Neural crest cell (in vitro differentiated cells): ENCODE measurements at places on chromosomes 3 and 15.

- no peak for DNase-seq
Observed at GRCh38 chr15:44489464-44489863, 47.5 kb upstream of the EIF3J start.

GRCh38 chr15:47411733-47412132 is 305.6 kb upstream of the SEMA6D start:
- no peak for DNase-seq

DNA sequence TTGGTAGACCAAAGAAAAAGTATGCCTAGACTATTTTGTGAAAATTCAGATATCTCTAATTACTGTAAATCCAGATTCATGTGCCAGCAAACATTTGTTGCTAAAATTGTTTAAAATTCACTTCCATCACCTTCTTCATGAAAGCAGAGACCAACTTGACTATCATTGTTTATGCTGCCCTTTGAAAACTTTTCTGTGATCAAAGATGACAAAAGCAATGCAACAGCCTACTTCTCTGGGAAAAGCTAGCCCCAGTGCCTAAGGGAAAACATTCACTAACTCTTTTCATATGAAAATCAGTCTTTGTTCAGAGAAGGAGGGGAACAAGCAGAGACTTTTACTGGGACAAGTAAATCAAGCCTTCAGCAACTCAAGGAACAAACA is 178.0 kb upstream of the P2RY1 start:
- no peak for DNase-seq

DNA sequence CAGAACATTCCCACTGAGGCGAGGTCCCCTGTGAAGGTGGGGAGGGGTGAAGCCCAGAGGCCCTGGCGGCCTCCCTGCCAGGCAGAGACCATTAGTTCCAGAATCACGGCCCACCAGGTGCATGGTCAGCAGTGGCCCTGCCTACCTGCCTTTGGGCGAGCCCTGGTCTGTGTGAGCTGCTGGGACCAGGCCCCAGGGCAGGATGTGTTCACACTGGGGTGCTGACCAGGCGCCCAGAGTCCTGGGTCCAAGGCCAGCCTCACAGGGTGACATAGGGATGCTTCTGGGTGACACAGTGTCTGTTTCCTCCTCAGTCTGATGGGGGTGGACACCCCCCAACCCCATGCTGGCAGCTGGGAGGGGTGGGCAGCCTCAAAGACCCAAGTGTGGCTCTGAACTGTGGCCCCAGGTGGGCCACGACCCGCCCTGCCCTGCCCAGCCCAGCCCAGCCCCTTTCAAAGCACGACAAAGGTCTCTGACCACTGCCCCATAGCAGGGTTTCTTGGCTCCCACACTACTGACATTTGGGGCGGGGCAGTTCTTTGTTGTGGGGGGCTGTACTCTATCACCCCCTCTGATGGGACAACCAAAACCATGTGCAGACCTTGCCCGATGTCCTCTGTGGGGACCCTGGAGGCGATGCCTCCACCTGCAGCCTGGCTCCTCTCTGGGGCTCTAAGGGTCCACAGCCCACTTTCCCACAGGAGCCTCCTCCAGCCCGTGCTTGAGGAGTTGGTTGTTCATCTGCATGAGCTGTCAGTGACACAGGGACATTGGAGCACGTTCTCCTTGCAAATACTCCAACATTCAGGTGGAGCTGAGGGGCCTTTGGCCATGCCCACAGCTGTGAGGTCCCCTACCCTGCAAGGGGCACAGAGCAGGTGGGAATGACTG is 44.8 kb upstream of the SLC41A3 start:
- DNase-seq: no peak

DNA sequence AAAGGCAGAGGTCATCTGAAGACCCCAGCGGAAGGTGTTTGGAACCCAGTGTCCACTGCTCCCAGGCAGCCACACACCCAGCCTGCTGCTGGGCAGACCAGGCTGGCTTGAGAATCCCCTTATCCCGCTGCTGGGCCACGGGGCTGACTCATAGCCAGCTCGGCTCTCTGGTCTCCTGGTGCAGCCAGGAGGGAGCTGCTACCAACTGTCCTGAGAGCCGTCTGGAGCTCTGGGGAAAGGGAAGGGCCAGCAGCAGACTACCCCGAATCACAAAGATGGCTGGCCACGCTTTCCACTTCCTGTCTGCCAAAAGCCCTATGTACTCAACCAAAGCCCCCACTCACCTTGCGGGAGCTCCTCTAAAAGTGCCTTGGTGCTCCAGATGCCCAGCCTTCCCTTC is 38.3 kb downstream of the WHAMM start:
- no peak for DNase-seq

DNA sequence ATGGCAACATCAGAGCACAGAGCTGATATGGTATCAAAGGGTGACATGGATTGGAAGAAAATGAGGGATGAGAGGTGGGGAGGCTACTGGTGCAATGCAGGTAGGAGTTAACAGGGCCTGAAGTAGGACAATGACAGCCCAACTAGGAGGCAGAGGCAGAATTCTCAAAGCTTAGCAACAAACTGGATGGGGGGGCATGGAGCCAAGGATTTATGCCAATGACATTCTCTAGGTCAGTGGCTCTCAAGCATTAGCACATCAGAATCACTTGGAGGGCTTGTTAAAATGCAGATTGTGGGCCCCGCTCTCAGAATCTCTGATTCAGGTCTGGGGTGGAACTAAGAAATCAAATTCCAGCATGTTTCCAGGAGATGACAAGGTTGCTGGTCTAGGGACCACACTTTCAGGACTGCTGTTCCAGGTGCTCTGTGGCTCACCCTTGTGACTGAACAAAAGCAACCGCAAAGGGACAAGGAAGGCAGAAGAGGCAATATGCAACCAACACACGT is 98.0 kb upstream of the TNIK start:
- no peak for DNase-seq

DNA sequence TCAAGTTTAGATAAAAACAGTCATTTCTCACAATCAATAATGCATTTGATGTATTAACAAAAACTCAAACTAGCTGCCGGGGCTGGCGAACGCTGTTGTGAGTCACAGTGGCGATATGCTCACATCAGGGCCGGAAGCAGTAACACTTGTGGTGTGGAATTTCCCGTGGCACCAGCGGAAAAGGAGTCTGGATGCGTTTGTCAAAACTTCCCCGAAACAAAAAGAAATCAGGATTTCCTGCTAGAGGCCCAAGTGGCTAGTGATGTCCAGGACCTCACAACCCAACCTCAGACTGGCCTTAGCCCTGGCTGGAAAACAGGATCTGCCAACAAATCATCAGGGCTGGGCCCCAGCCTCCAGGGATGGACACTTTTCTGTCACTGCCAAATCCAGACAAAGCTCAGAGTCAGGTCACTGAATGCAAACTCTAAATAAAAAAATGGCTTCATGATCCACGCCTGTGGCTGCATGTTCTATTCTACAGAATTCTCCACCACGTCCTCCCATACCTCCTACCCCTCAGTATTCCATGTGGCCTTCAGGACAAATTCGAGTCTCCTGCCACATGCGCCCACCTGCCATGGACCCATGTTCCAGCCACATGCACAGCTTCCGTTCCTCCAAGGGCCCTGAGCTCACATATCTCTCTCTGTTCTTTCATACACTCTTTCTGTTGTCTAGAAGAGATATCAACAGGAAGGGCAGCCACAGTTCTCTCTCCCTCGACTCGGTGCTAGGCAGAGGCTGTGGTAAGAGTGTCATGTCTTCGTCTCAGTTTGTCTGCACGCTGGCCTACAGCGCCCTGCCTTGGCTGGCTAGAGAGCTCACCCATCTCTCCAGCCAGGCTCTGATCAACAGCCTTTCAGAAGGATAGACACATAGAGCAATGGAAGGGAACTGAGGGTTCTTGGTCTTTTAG is 35.4 kb downstream of the EHD4 start:
- DNase-seq: no peak

DNA sequence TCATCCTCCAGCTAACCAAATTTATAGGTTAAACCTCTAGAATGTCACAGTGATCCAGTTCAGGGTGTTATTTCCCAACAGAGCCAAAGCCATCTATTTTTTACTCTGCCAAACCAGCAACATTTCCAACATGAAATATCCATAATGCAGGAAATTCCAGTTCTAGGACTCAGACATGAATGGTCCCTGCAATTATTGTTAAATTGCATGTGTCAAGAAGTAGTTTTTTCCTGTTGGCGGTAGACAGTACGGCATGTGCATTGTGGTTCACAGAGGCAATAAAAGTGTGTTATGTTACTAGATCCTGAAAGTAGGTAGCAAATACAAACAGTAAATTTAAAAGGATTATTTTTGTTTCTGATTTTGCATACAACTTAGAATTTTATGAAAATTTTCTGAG is 215.7 kb upstream of the THBS1 start:
- no peak for DNase-seq

- no peak for DNase-seq
Observed at GRCh38 chr3:143884861-143885260, 36.6 kb upstream of the SLC9A9 start.

DNA sequence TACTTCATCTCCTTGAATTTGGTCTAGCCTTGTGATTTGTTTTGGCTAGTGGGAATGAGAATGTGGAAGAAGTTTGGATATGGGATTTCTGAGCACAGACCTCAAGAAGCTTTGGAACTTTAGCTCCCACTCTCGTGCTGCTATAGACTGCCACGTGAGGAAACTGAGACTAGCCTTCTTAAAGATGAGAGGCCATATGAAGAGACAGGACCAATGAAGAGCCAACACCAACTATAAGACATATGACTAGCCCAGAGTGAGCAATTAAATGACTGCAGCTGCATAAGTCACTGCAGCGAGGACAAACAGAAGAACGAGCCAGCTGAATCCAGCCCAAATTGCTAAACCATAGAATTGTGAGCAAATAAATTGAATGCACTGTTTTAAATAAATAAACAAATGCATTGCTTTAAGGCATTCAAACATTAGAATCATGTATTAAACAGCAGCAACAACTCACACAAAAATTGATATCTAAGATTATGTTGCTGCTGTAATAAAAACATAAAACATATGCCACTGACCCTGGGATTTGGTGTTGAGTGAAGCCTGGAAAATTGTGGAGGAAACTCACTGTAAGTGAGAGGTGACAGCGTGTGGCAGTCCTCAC is 15.7 kb upstream of the CNTN4 start:
- no peak for DNase-seq

GRCh38 chr3:146638718-146639117 is 33.6 kb upstream of the PLSCR5 start:
- no peak for DNase-seq

DNA sequence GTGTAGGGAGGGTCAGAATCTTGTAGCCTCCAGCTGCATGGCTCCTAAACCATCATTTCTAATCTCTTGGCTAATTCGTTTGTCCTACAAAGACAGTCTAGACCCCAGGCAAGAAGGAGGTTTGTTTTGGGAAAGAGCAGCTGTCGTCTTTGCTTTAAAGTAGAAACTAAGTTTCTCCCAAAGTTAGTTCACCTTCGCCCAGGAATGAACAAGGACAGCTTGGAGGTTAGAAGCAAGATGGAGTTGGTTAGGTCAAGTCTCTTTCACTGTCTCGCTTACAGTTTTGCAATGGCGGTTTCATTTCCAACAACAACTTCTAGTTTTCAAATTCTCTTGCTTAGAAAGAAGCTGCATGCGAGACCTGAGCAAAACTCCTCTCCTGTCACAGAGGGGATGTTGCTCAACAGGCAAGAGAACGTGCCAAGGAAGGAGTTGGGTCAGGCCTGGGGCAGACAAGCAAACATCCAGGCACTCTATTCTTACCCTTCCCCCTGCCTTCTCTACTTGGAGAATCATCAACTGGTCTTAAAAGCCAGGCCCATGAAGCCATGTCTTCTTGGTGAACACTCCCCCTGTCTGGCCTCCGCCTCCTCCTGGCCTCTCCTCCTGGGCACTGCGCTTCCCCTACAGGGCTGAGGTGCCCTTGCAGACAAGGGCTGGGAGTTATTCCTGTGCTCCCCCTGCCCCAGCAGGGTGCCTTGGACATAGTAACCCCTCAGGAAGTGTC is 57.6 kb downstream of the TMEM44 start:
- DNase-seq: no peak

DNA sequence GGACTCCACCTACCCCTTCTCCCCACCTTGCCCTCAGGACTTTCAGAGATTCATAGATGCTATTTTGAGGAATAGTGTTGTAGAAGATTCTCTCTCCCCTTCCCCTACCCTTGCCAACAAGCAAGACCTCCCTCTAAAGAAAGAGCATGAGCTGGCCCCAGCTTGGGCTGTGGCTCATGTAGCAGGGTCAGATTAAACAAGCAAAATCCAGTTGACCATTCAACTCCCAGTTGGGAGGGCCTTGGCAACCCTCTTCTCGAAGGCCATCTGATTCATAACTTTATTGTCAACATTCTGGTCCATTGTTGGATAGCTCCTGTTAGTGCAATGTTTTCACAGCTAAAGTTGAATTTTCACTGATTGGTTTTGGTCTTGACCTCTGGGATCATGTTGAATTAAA is 41.1 kb downstream of the TNFAIP8L3 start:
- no peak for DNase-seq

DNA sequence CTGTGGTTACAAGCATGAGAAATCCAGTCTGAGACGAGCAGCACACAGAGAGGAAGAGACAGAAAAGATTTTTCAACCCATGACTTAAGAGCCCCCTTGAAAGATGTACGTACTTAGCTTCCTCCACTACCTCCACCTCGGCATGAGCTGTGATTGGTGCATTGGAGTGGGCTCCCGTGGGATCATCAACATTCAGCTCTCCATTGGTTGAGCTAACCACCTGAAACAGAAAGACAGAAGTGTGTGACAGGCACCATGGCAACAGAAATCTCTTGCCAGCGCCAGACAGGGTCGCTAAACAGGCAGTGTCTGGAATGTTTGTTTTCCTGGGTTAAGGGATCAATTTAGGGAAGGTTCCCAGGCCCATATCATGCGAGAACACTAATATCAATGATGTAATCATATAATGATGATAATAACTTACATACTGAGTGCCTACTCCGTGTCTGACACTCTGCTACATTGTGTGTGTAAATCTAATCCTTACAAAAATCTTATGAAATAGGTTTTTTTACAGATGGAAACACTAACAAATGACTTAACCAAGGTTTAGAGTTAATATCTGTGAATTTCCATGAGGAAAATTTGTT is 17.5 kb upstream of the PPIB start:
- DNase-seq: no peak

- DNase-seq: no peak
Observed at GRCh38 chr3:141348837-141349236, 19.5 kb upstream of the ZBTB38 start.

GRCh38 chr3:51391566-51392354 is 675 bp downstream of the RBM15B start:
- DNase-seq: no peak

DNA sequence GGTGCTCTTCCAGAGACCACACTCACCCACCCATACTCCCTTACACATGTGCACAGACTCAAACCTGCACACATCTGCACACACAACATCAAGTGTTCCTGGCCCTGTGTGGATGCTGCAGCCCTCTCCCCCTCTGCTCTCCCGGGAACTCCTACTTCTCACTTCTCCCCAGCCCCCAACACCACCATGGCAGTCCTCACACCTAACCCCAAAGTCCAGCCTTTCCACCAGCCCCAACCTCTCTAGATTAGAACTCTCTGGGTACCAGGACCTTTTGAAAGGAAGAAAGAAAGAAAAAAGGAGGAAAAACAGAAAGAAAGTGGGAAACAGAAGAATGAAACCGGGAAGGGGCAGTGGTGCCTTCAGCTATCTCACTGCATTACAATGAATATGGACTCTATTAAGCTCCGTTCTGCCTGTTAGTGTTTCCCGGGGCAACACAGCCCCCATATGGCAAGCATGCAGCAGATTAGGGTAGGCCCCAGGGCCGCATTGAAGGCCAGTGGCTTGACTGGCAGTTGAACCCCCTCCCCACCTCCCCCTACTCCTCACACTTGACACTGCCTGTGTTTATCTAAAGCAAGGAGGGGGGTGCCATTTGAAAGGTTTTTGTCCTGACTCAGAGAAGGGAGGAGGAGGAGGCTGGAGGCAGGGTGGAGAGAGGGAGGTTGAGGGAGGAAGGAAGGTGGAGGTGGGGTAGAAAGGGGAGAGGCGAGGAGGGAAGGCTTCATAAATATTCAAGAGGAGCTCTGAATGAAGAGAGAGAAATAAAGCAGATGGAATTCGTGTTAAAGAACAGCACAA is 30.1 kb downstream of the BOC start:
- DNase-seq: peak; percentile 69
